NCI-H69 (cell line): ENCODE measurements at places on chromosomes 2 and 18.

DNA sequence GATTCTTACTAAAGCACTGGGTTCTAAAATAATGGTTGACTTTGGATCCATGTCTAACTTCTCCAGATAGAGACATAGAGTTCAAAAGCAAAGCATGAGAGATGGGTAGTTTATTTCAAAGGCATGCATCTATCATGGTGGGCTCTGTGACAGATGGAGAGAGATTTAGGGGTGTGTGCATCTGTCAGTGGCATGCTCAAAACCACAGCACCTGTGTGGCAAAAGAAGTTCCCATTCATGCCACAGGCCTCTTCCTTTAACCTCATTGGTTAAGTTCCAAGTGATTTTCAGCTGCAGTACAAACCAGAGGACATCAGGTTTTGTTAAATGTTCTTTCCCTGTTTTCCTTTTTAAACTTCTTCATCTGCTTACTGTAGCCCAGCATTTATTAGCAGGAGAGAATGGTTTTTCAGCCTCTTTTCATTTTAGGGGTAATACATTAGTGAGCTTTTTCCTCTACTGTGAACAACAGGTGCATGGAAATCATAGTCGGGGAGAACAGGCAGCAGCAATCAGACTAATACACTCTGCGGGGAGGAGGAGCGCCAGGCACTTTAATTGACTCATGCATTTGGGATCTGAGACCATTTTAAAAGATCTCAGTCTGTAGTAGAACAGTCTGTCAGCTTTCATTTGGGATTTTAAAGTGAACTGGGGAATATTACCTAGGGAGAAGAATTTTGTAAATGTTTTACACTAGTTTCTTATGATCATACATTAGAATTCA lies 52.4 kb upstream of the UPP2 start:
- no peak for DNase-seq

DNA sequence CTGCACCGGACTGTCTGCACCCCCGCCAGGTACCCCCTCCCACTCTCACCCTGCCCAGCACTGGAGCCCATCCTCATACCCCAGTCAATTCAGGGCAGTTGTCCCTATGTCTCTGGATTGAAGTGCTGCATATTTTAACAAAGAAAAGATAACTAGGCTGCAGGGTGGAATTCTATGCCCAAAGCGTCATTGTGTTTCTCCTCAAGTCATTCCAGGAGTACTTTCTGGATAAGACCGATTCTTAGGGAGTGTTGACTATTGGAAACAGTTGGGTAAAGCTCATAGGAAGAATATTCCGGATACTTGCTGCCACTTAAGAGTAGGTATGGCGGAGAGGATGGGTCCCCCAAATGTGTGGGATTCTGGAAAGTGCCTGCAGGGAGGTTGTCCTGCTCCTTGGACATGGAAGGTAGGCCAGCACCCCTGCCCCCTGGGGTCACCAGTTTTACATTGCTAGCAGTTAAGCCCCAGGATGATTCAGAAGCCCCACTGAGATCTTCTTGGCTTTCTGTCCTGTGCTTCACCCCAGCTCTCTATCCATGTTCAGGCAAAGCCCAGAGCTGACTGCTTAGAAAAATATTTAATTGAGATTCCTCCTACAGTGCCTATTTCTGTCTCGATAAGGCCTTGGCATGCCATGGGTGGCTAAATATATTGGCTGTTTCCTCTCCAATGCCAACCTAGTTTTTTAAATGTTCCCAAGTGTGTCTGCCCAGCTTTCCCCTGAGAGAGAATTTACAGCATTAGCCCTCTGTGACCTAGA lies 48.2 kb downstream of the RPL37A start:
- DNase-seq = no peak

DNA sequence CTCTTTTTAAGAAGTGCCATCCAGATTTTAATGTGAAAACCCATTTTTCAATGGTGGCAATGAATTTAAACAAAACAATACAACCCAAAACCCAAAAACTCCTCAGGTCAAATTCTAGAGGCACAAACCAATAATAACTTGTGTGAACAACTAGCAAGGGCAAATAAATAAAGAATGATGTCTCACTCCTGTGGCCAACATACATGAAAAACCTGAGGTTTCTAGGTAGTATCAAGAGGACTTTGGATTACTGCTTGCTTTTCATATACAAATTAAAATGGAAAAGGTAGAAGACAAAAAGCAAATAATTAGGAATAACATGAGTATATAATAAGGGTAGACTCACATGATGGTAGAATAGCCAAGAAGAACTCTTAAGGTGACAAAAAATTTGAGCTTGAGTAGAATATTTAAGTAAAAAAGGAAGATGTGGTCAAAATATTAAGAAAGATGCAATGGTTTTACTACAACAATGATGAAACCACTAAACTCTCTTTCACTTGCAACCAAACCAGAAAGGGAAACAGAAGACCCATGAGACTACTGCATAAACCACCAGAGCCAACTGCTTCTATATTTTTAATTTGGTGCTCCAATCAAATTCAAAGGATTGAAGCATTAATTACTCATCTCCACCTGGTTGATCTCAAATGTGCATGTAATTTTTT lies 53.5 kb downstream of the DARS1 start:
- no peak for DNase-seq

GRCh38 chr18:27226556-27227075 lies 41.5 kb upstream of the CHST9 start:
- no peak for DNase-seq

DNA sequence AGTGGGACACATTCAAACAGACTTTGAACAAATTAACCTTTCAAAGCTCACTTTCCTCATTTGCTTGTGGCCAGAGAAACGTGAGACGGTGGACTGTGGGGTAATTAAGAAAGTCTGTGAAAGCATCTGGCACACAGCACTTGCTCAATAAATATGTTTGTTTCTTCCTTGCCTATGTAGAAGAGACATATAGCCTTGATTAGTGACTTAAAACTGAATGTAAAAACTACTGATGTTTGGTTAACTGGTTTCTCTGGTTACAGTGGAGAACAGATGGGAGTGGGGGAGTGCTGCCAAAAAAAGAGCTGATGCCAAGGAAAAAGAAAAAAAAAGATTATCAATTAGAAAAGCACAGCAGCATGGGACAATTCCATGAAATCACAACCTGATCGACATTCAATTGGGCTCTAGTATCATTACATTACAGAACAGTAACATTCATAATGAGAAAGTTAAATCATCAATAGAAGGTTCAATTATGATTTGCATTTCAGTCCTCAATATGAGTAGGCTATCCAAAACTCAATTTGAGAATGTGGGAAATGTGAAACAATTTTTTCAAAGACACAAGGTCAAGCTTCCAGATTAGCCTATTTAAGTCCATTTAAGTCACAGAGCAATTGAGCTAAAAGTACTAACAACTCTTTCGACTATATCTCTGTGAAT lies 14.7 kb downstream of the CUL3 start:
- peak; percentile 64 for DNase-seq

DNA sequence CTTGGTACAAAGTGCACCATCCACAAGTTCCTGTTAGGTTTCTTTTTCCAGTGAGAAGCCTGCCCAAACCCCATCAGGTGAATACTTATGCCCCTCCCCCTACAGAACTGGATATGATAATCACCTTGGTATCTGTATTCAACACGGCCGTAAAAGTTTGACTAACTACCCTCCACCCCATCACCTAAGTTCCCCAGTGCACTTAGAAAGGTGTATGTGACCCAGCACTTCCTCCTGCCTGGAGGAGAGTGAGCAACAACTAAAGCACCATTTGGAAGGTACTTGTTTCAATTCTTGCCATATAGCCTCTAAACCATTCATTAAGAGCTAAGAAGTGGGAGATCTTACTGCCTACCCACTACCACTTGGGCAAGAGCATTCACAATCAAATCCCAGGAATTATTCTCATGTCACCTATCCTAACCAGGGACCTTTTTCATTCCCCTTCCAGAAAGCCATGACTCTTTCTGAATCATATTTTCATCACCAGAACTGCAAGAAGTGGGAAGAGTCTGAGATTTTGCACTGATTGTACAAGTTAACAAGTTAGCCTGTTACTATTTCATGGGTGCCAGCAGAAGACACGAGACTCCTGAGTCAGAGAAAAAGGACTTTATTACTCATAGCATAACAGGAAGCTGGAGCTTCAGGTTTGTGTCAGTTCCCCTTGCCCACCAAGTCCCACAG lies 53.5 kb upstream of the NDUFV2 start:
- no peak for DNase-seq

- no peak for DNase-seq
Measured at GRCh38 chr2:37459095-37459981, 114.9 kb downstream of the QPCT start.

DNA sequence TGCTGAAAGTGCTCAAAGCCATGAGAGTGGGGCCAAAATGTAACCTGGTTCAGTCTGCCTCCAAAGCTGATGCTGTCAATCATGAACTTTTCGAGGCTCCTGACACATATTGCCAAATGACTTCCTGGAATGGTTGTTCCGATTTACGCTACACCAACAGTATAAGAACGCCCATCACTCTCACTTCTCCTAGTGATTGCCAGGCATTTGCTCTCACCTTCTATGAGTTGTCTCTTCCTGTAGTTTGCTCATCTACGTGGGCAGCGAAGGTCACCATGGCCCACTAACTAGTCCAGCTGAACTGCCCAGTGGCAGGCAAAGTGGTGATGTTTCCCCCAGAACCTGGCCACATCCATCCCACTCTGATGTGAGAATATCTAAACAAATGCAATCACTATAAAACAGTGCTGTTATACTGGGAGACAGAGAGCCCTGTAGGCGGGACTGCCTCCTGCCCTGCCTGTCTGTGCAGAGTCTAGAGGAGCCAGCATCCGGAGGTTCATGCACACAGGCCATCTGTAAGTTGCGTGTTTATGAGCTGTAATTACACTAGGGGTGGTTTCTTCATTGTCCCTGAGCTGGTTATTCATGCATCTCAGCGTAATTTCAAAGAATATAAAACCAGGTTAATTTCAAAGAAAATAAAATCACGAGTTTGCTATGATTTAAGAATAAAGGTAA lies 8.8 kb upstream of the CABLES1 start:
- DNase-seq = peak; percentile 92

DNA sequence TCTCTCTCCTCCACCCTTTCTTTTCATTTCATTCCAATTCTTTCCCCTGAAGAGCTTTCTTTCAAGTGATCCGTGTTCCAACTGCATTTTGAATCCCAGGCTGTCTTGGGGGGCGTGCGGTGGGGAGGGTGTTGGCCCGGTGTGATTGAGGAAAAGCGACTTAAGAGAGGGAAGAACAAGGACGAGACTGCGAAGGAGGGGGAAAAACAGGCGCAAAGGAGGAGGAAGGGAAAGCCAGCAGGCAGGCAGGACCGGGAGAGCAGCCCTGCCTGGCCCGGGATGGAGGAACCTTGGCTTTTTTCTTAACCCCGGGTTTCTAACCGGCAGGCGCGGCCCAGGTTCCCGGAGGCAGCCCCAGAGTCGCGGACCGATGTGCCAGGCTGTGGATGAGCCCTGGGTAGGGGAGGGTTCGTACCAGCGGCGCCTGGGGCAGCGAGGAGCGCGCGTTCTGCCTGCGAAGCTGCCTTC lies 1.3 kb downstream of the ADCYAP1 start:
- DNase-seq = peak; percentile 77

- DNase-seq = peak; percentile 3
Measured at GRCh38 chr2:46793423-46794416, 121.9 kb downstream of the MCFD2 start.

DNA sequence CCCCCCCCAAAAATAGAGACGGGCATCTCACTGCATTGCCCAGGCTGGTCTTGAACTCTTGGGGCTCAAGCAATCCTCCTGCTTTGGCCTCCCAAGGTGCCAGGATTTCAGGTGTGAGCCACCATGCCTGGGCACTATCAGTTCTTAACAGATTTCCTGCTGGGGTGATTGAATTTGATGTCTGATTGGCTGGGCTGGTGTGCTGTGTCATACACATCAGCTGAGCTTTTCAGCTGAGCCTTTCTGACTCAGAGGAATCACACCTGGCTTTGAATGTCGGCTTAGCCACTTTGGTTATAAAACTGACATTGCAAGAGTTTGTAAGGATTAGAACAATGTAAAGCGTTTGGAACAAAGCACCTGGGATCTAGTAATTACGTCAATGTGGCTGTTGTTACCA lies 18.9 kb downstream of the NCAPH start:
- no peak for DNase-seq

GRCh38 chr2:128492966-128493811 lies 174.5 kb upstream of the HS6ST1 start:
- DNase-seq = no peak

DNA sequence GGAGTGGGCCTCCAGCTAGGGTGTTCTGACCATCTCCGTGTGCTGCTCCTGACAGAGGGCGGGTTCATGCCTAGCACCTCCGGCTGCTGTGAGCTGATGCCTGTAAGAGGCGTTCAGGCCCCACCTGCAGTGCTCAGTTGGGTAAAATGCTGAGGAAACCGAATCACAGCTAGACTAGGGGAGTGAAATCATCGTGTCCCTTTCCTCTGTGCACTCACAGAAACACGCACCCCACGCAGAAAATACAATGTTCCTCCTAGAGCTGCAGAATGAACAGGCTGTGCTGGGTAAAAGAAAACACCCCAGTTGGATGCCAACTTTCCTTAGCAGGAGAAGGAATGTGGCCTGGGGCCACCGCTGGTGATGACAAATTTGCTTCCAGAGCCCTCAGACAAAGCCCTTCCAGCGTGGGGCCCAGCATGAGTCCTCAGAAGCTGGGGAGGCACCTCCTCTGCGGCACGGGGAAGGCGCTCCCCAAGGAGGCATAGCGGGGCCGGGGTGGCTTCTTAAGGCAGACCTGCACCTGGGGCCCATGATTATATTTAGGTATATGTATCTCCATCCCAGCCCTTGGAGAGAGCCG lies 16.3 kb upstream of the ARHGEF4 start:
- peak; percentile 13 for DNase-seq

DNA sequence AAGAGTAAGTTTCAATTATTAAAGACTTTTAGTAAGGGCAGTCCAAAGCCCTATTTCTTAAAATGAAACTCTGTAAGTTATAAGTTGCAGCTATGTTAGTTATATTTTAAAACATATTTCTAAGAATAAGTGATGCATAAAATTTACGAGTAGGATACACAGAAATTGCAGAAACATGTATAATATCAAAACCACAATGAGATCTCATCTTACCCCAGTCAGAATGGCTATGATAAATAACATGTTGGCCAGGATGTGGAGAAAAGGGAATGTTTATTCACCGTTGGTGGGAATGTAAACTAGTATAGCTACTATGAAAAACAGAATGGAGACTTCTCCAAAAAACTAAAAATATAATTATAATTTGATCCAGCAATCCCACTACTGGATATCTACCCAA lies 201.2 kb downstream of the CBLN2 start:
- no peak for DNase-seq
